ENCODE measurements at places on chromosomes 4 and X.

GRCh38 chr4:80507507-80507906, 172.0 kb downstream of the CFAP299 start:
- DNase-seq: no peak

DNA sequence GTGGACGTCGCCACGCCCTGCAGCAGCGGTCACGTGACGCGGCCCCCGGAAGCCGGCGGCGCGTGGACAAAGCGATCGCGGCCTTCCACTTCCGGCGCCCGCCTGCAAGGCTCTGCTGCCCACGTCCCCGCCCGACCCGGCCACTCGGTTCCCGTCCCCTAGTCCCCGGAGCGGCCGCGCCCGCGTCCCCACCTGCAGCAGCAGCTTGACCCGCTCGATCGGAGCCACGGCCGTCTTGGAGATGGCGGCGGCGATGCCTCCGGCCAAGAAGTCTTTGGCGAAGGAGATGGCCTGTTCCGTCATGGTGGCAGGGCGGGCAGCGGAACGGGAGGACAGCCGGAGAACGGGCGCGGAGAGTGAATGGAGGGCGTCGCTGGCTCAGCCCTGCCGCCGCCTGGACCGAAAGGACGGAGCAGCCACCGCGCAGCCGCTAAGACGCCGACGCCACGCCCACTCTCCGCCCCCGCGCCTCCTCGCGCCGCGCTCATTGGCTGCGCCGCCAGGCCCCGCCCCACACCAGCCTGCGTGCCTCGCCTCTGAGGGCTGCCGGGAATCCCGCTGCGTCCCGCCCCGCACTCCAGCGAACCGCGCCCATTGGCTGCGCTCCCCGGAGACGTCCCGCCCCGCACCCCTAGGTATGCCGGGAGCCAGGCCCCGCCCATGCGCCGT, at the start of gene SLC25A6:
Gene SLC25A6, minus strand, starts transcription at position 407 of the 669 bp plus-strand sequence. Its CDS starts 104 bp downstream, at position 303.
- peak; percentile 99 for DNase-seq

- no peak for DNase-seq
Observed at GRCh38 chrX:28854637-28855036, 267.4 kb downstream of the IL1RAPL1 start.

- peak; percentile 77 for DNase-seq
Observed at GRCh38 chr4:56821381-56822243, at the start of gene SPINK2. SPINK2 (minus strand) TSS chr4:56821701; CDS start chr4:56821662, 39 bp downstream.

DNA sequence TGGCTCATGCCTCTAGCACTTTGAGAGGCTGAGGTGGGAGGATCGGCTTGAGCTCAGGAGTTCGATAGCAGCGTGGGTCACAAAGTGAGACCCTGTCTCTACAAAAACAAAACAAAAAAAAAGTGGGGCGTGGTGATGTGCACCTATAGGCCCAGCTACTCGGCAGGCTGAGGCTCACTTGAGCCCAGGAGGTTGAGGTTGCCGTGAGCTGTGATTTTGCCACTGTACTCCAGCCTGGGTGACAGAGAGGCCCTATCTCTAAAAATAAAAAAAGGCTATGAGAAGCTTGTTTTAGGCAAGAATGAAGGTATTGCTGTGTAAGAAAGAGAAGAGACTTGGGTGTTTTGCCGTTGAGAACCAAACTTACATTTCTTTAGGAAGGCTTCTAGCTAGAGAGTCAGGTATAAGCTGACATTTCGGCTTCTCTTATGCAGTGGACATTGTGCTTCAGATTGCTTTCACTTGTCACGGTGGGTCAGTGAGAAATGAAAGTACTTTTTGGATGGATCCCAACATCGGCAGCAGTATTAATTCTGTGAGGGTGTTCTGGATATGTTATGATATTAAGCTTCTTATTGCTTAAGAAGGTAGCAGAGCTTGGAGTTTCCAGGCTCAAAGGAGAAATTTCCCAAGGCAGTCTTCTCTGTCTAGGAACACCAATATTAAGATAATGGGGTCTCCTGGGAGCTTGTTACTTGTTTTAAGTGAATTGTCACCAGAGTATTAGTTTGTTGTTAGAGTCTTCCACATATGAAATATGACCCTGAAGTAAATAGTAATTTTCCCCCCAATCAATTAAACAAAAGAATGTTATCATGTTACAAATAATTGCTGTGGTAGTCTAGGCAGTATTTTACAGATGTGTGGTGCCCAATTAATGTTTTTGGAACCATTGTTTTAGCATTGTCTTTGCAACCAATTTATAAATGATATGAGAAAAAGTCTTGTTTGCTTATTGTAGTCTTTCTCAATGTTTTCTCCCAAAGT, 17.6 kb downstream of the TMEM131L start:
- DNase-seq: no peak

GRCh38 chr4:101870874-101871273, 80.3 kb downstream of the BANK1 start:
- no peak for DNase-seq

DNA sequence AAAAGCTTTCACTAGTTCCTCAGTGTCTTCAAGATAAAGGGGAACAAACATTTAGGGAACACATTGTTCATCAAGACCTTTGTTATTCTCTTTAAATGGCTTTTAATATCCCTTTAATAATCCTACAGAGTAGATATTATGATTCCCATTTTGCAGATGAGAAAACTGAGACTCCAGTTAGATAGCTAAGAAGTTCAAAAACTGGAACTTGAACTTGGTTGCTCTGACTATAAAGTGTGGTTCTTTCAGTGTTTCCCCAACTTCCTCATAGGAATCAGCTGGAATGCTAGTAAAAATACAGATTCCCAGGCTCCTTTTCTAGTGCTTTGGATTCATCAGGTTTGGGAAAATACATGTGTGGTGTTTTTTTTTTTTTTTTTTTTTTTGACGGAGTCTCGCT, 37.7 kb downstream of the DLG3 start:
- no peak for DNase-seq

- no peak for DNase-seq
Observed at GRCh38 chr4:94232519-94232918, 24.9 kb downstream of the SMARCAD1 start.

GRCh38 chrX:10620121-10620699, at the start of gene MID1:
MID1 (minus strand) TSS chrX:10620585; CDS start chrX:10567547, 53,038 bp downstream.
- peak; percentile 73 for DNase-seq

- no peak for DNase-seq
Observed at GRCh38 chr4:8365951-8366350, 74.6 kb downstream of the ACOX3 start.

GRCh38 chrX:136761421-136761820, 19.3 kb downstream of the ARHGEF6 start:
- DNase-seq: no peak

GRCh38 chr4:22607382-22607781, 85.4 kb upstream of the GBA3 start:
- peak; percentile 28 for DNase-seq

DNA sequence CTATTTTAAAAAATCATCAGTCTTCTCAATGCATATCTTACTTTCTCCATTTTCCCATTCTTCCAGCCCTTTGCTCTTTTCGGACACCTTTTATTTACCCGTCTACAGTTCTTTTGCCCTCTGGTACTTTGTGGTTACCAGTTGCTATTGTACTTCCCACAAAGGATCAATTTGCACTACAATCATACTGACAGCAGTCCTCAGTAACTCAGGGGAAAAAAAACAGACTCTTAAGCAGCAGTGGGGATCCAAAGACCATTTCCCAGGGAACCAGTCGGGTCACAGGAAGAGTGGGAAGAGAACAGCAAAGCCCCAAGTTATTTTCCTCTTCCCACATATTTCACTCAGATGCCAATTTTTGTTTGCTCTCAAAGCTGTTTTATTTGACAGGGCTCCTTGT, 23.1 kb downstream of the DMD start:
- DNase-seq: no peak

DNA sequence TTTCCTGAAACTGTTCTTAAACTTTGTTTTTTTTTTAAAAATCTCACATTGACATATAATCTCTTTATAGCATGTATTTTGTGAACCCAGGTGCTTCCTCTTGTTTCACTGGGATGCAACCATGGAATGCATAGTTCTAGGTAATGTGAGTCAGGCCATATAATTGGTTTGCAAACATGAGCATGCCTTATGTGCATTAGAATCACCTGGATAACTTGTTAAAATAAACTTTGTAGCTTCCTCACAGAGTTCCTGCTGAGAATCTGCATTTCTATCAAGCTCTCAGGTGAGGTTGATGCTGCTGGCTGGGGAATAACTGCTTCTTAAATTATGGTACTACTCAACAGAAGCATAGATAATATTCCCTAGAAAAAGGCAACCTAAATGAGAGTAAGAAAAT, 940.3 kb upstream of the LCORL start:
- no peak for DNase-seq

DNA sequence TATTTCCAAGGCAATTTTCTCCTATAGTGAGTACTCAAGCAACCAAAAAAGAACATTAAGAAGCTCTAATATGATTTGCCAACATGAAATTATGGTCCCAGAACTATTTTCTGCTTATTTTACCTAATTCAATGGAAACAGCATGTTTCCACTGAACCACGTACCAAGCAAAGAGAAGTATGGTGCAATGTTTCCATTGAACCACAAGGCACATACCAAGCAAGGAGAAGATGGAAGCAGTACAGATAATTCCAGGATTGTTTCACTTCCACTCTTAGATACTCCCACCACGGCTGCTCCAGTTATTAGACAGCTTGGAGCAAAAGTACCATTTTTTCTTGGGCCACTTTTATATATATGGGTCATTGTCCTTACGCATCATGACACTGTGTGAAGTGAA, 164.9 kb downstream of the RNF150 start:
- no peak for DNase-seq

- DNase-seq: peak; percentile 29
Observed at GRCh38 chr4:88033309-88033708, 25.9 kb downstream of the PKD2 start.

DNA sequence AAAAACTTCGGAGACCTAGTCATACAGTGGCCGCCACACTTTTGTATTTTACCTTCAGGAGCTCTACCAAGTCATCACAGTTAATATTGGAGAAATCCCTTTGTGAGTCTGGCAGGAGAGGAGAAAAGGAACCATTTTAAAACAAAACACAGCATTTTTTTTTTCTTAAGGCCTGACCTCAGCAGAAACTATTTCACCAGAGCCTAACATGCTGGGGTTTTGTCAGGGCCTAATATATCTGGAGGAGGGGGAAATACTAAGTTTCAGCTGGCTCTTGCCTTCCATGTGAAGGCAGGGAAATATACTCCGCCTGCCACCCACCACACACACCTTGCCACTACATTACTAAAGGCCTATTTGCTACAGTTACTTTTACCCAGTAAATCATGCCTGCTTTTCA, 26.5 kb upstream of the BDH2 start:
- DNase-seq: no peak

DNA sequence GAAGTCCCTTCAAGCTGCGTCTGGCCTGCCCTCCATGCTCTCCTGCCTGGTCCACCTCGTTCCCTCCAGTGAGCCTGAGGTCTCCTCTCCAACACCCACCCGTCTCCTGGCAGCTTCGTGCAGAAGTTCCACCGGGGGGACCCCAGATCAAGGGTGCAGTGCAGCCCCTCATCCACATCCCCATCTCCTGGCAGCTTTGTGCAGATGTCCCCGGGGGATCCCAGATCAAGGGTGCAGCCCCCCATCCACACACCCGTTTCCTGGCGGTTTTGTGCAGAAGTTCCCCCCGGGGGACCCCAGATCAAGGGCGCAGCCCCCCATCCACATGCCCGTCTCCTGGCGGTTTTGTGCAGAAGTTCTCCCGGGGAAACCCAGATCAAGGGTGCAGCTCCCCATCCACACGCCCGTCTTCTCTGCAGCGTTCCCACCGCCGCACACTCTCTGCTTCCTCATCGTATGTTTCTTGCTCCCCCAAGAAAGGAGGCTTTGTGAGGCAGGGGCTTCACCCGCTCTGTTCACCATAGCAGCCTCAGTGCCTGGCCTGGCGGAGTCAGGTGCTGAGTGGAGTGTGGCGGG, 35.7 kb downstream of the PIGG start:
- no peak for DNase-seq

DNA sequence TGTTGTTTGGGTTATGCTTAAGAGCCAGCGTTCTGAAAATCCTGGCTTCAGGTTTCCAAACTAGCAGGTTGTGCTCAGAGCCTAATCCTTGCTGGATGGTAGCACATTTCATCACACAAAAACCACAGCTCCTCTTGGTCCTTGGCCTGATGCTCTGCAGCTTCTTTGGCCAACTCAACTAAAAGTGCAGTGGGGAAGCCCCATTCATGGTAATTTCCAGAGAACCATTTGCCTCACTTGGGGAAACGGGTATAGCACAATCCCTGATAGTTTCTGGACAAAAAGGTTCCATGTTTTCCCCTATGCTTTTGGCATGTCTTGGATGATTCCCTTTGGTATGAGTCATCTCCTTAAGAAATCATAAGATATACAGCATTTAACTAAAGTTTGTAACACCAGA, 78.7 kb downstream of the SYNPO2 start:
- DNase-seq: no peak

DNA sequence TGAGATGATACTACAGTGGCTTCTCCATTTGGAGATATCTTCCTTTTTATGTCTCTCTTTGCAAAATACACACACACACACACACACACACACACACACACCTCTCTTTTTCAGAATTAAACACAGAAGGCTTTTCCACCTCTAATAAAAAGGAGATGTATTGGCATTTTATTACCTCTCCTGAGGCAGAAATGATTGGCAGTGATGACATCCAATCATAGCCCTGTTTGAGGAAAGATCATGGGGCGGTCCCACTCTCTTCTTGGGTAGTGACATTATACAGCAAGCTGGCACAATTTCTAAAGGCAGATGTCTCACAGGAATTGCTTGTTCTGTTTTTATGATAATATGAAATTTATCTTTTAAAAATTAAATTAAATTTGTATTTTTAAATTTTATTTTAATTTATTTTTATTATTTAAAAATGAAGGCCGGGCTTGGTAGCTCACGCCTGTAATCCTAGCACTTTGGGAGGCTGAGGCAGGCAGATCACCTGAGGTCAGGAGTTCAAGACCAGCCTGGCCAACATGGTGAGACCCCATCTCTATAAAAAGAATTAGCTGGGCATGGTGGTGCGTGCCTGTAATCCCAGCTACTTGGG, 15.6 kb downstream of the CHRNA9 start:
- DNase-seq: no peak

DNA sequence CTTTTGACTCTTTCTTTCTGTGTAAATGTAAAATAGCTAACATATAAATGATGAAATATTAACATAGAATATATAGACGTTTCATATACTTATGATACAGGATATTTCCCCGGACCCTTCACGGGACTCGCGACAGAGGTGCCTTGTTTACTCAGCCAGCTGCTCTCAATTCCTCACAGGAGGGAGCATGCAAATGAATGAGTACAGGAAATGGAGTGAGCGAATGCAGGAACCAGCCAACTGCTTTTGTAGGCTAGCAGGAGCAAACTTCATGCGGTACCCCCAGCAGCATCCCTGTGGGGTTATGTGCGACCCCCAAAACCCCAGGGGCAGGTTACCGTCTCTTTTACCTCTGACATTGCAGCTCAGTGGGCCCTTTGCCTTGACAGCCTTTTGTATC, 110.3 kb upstream of the PDHA2 start:
- DNase-seq: no peak

GRCh38 chr4:147954850-147955249, 223.0 kb downstream of the ARHGAP10 start:
- no peak for DNase-seq

DNA sequence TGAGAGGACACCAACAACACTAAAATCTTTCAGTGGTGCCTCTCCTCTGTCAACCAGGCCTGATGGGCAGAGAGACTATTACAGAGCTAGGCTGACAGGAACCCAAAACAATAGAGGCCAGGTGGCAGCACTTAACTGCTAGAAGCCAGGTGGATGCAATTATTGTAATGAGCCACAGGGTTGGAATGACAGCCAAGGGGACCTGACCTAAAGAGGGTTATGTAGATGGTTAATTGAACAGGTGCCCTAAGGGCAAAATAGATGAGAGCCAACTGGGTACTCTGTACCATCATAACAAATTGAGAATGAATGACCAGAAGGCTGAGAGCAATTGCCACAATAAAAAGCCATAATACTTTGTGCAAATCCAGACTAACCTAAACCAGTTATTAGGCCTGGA, 24.7 kb upstream of the FRAS1 start:
- no peak for DNase-seq
